ENCODE measurements at places on chromosomes 1 and 21.

GRCh38 chr1:49416758-49417157 is 607.0 kb downstream of the AGBL4 start:
- DNase-seq, result no peak

GRCh38 chr1:94257444-94257843 is 20.1 kb upstream of the ARHGAP29 start:
- DNase-seq, result no peak

DNA sequence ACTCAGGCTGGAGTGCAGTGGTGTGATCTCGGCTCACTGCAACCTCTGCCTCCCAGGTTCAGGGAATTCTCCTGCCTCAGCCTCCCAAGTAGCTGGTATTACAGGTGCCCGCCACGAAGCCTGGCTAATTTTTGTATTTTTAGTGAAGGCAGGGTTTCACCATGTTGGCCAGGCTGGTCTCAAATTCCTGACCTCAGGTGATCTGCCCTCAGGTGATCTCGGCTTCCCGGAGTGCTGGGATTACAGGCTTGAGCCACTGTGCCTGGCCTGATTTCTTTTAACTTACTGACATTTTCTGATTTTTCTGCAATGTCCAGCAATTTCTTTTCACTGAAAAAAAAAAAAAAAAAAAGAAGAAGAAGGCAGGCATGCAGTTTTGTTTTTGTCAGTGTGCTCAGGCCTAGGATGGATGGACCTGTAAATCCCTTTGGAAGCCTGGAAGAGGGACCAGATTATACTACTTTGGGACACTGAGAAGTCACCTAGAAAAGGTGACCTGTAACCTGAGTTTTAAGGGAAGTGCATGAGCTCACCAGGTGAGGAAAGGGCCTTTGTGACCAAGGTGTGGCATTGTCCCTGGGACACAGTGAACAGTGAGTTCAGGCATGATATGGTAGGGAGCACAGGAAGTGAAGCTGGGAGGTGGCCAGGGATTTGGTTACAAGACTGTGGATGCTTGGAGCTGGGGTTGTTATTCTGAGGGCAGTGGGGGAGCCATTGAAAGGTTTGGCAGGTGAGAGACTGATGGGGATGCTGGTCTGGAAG is 2.7 kb upstream of the TMEM61 start:
- no peak for DNase-seq

DNA sequence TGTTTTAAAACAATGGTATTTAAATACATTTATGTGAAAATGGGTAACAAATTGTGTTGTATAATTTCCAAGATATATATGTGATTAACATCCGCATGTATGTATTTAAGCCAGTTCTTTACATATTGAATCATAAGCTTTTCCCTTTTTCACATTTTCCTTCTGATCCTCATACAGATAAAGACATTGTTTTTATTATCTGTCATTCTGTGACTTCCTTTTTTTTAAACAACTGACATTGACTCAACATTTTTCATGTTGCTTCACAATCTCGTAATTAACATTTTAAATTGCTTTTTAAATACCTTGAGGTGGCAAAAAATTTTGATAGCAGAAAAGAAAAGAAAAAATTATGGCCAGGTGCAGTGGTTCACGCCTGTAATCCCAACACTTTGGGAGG is 1.4 kb downstream of the STXBP3 start:
- DNase-seq, result no peak

DNA sequence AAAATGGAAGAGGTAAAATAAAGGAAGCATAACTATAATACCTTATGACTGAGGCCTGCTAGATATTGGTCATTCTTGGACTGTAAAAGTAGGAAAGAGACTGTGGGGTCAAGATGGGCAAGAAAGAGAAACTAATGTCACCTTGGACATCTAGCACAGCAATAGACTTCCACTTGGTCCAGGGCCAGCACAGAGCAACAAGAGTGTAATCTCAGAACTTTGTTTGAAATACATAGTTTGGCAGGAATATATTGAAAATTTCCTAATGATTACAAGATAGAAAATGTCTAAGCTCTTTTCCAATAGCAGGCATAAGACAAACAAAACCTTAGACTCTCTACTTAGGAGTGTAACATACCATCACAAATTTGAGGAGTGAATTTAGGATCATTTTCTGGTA is 4.6 kb downstream of the LRRC8C start:
- DNase-seq, result no peak

- DNase-seq, result no peak
Measured at GRCh38 chr1:43671193-43671592, 21.2 kb downstream of the KDM4A start.

- no peak for DNase-seq
Measured at GRCh38 chr1:103582464-103582863, 11.1 kb downstream of the AMY2B start.

GRCh38 chr1:168300626-168301025 is 19.9 kb downstream of the TBX19 start:
- no peak for DNase-seq

All from NCI-H2227 treated with DMSO at 0.1 percent for 48 hours (cell line).